ENCODE measurements at places on chromosomes 3 and 15.

DNA sequence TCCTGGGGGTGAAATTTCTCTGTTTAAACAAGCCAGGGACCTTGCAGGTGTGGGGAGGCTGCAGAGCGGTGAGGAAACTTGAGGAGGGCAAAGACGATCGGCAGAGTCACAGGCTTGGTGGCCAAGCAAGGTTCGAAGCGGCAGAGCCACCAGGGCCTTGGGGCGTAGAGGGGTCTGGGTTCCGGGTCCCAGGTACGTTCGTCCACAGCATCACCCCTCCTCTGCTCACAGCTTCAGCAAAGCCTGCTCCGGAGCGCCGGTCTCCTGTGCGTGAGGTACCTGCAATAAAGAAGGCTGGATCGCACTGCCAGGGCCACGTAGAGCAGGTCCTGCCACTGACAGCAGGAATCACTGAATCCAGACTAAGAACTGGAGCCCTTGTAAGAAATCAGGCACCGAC is 66.8 kb upstream of the PCSK6 start:
- no peak for DNase-seq

- no peak for DNase-seq
Observed at GRCh38 chr3:11770477-11771391, 76.0 kb downstream of the TAMM41 start.

GRCh38 chr3:155917781-155918180 is 47.3 kb downstream of the GMPS start:
- no peak for DNase-seq

DNA sequence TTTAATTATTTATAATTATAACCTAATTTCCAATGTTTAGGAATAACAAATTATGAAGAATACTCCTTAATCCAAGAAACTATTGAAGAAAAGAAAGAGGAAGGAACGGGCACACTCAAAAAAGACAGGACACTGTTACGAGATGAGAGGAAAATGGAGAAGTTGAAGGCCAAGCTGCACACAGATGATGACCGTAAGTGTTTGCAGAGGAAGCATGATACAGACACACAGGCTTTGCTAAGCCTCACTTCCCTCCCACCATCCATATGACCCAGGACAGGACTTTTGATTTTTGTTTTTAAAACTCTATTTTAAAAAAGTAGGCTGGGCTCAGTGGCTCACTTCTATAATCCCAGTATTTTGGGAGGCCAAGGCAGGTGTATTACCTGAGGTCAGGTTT is 389.4 kb upstream of the TPM1 start:
- no peak for DNase-seq

GRCh38 chr3:70822669-70823068 is 510.2 kb upstream of the MDFIC2 start:
- DNase-seq, result no peak

DNA sequence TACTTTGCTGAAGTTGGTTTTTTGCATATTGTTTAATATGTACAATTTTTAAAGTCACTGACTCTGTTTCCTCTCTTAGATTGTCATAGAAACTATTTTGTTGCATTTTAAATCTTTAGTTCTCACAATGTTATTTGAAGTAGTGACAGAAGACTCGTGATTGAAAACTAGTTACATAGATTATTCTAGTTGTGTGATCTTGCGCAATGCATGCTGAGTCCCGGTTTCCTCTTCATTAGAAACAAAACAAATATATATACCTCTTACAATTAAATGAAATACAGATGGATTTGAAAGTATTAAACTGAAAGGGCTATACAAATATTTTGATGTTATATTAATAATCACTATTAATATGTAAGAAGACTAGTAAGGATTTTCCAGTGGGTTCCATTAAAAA is 333.0 kb downstream of the LPP start:
- no peak for DNase-seq

DNA sequence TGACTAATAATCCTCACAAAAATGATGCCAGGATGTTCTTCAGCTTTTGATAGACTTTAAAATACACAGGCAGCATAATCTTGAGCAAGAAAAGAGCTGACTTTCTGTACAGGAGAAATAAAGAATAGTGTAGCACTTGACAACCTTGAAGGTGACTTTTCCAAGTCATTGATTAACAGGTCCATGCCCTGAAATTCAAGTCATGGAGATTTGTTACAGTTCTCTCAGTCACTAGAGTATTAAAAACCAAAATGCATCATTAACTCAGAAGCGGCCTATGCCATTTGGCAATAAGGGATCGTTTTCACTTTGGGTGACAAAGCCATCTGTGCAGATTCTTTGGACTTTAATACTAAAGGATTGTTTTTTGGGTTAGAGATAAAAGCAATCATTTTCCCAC is 692.7 kb upstream of the SGO1 start:
- no peak for DNase-seq

- no peak for DNase-seq
Observed at GRCh38 chr15:88509964-88510363, 36.5 kb downstream of the DET1 start.

DNA sequence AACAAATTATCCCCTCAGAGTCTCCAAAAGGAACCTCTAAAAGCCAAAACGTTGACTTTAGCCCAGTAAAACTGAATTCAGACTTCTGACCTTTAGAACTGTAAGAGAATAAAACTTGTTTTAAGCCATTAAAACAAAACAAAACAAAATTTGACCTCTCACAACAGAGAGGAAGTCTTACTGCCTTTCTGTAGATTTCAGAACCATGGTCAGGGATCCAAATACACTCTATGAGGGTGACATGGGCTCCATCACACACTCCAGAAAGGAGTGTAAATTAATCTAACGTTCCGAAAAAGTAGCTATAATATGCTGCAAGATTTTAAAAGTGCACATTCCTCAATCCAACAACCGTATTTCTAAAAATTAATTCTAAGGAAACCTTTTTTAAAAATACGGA is 19.2 kb upstream of the RPL14 start:
- DNase-seq, result no peak

DNA sequence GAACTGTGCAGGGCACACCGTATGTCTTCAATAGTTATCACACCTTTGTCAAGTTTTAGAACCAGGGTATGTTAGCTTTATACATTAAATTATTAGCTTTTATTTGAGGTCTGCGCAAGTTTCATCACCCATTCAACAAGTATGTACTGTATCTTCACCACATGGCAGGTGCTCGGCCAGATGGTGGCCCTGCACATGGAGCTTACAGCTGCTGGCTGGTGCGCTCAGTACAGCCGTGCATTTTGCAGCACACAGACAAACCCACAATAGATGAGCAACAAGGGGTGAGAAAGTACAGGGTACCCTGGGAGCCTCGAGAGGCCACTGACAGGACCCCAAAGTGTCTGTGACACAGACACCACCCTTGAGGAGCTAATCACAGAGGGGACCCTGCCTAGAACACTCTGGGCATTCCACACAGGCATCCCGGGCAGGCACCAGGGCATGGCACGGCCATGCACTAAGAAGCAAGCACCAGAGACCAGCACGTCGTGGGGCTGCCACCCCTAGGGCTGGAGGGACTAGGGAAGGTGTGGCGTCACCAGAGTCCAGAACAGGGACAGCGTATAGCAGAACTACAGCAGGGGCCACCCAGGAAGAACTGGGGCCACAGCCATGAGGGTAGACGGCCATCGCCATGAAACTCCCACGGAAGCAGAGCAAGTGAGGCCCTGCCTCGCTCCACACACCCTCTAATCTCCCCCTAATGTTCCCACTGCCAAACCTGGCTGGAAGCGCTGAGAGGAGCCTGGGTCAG is 27.4 kb downstream of the ZXDC start:
- no peak for DNase-seq

- DNase-seq, result no peak
Observed at GRCh38 chr3:121985846-121986245, 36.2 kb downstream of the ILDR1 start.

Measured in Panc1 (cell line).